Fibroblast of the aortic adventitia (primary cell): ENCODE measurements at places on chromosomes 4 and X.

- DNase-seq: no peak
Observed at GRCh38 chr4:105147016-105147552, 408 bp downstream of the TET2 start.

DNA sequence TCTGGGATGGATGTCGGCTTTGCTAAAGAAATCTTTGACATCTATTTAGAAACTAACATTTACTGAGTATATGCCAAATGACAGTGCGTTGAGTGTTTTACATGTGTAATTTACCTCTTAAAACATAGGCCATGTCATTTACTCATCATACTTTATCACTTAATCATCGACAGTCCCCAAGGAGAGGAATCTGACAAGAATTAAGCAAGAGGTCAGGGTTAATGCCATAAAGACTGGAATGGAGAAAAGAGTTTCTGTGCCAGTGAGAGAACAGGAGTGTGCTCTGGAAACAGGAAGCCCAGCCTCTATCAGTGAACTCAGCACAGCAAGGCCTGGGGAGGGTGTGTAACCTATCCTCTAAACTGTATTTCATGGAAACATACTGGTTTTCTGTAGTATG lies 28.0 kb upstream of the AMOT start:
- no peak for DNase-seq

DNA sequence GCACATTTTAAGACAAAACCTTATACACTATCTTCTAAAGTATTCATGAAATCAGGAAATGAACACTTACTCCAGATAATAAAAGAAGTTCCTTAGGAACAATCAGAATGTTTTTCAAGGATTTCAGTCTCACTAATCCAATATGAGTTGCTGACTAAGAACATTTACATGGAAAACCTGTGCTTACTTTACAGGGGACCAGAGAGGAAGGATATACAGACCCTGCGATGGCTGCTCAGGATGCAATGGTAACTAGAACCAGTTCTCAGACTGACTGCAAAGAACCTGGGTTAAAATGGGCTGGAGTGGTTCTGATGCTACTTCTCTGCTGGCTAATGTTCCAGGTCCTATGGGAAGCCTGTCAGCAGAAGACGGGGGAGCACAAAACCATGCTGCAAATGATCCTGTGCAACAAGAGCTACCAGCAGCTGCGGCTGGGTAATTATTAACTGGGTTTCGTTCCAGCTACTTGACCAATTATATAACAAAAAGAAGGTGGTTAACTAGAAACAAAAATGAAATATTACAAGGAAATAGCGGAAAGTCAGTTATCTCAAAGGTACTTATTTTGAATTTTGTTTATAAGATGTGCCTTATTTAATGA lies 85.3 kb downstream of the ANXA10 start:
- no peak for DNase-seq

GRCh38 chrX:103607364-103608305 lies at the start of gene TCEAL3:
TCEAL3 (plus strand) TSS chrX:103607963; CDS start chrX:103609065, 1,102 bp downstream.
- DNase-seq: peak; percentile 34

DNA sequence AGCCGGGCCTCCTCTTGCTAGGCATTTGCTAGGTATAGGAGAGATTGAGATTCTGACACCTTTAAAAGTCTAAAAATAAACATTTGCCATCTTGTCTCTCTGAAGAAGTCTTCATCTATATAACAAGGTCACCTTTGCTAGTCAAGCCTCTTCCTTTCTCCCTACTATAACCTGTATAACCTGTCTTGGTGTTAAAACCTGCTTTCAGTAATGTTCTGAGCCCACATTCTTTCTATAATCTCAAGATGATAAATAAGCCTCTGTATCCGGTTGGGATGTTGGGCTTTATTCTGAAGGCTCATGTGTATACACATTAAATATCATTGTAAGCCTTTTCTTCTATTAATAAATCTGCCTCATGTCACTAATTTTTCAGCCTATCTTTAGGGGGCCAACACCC lies 10.2 kb downstream of the ASIC5 start:
- no peak for DNase-seq

DNA sequence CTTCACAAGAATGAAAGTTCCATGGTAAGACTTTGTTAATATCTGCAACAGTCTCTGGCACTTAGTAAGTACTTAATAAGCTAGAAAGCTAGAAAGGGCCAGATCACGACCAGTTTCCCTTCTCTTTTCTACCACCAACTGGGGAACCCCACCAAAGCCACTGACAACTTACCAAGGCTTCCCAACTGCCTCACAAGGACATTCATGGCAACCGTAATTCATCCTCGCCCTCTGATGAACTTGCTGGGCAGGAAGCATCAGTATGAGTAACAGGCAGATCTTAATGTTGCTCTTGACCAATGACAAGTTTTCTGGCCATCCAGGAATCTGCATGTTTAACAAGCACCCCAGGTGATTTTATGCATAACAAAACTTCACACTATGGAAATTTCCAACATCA lies 23.2 kb upstream of the ZCCHC13 start:
- no peak for DNase-seq

GRCh38 chr4:43481526-43481925 lies 589.0 kb downstream of the GRXCR1 start:
- DNase-seq: no peak

- DNase-seq: peak; percentile 90
Observed at GRCh38 chr4:124640022-124640730, 72.4 kb downstream of the ANKRD50 start.
